ENCODE measurements at places on chromosomes 7 and 10.

DNA sequence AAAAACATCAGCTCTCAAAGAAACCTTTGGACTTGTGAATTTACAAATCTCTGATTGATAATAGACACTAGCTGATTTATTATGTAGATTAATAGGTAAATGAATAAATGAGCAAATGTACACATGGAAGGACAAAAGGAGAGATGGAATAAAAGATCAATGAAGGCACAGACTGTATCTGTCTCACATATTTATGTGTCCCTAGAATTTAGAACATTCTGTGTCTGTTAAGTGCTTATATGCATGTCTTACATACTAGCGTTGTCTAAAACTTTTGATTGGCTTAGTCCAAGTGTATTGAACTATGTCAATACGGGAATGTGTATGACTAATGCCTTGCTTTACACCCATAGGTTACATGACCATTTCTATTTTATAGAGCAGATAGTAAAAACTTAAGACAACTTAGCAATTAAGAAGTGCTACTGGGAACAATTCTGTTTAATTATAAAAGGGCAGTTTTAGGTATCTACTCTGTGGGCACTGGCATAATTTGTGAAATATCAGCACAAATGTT, 140.3 kb downstream of the PLXDC2 start:
- DNase-seq = no peak

- DNase-seq = no peak
These were observed 36.7 kb upstream of the ABLIM1 start for GRCh38 chr10:114694752-114695151.

DNA sequence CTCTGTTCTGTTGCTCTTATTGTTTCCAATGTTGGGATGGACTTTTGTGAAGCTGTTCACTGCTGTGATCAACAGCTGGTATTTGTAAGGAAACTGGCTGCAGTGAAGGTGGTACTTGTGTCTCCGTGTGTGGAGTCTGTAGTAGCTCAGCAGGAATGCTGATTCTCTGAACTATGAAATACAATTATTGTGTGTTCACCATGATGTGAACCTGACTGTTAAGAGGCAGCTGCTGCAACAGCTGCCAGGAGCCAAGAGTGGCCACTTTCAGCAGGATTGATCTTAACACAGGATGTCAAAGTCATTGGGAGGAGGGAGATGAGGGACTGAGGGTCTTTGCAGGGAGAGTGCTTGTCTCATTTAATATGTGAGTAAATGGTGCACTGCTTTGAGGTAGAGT, 13.9 kb downstream of the VSTM2A start:
- DNase-seq = no peak

DNA sequence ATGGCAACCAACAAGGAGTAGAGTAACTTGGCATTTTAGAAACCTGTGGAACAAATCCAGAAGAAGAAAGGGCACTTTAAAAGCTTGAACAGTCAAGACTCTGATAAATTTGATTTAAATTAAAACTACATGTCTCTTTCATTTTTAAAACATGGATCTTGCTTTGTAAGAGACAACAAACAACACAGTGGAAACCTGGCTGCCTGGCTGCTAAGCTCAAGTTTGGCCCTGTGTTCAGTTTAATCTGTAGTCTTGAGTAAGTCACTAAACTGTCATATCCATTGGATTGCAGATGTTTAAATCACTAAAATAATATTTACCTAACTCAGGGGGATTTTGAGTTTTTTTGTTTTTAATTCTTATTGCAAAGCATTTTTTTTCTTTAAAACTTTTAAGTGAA, 374.9 kb upstream of the SEMA3D start:
- DNase-seq = no peak

GRCh38 chr10:122490268-122490667, 28.9 kb downstream of the HTRA1 start:
- DNase-seq = no peak

GRCh38 chr10:59885430-59886134, 20.8 kb downstream of the CCDC6 start:
- no peak for DNase-seq

DNA sequence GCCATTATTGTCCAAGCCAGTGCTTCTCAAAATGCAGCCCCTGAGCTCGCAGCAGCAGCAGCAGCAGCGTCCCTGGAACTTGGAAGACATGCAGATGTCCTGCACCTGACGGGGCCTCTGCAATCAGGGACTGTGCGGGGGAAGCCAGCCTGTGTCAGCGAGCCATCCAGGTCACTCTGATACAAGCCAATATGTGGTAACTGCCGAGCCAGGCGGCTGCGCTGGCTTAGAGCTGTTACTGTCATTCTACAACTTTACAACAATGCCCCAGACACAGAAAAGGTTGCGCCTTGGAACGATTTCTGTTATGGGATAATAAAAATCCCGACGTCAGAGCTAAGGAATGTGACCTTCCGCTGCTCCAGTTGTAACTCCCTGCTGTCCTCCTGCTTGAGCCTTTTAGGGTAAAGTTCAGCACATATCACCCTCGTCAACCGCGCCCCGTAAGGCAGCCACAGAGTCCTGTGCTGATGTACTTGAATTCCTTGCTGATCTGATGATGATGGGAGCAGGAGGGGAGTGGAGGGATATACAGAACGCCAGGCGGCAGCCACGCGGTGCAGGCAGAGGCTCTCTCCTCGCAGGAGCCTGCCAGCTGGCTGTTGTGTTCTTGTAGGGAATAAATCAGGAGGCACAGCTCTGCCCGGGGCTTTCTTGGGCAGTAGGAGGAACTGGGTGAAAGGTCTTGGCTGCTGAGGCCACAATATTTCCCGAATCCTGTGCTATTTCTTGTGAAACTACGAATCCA, 20.0 kb upstream of the CRYGN start:
- no peak for DNase-seq

GRCh38 chr7:83466956-83467355, 182.0 kb downstream of the SEMA3E start:
- no peak for DNase-seq

- DNase-seq = no peak
These were observed 2.1 kb upstream of the CCDC126 start for GRCh38 chr7:23594879-23595604.

- no peak for DNase-seq
These were observed 36.0 kb downstream of the PALD1 start for GRCh38 chr10:70514591-70514990.

DNA sequence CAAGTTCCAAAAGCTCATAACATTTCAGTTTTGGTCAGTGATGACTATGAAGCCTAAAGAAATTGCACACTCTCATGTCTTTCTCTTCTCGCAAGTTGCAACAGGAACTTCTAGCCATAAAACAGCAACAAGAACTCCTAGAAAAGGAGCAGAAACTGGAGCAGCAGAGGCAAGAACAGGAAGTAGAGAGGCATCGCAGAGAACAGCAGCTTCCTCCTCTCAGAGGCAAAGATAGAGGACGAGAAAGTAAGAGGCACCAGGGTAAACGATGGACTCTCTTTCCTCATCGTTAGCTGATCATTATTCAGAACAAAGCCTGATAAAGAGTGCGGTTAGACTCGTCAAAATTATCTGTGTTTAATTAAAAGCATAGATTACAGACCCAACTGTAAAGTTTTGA, 94.7 kb downstream of the HDAC9 start:
- no peak for DNase-seq

DNA sequence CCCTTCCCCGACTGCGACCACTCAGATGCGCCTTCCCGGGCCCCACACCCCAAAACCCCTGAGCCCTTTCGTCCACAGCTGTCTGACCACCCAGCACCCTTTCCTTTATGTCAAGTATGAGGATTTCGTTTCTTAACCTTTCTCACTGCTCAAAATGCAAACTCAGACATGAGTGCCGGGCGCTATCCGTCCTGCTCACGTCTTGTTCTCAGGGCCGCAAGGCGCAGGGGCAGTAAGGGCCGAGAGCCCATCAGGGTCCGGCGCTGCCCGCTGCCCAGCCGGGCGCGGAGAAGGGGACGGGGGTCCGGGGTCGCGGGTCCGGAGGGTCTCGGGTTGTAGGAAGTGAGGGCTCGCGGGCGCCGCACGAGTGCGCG, 670 bp upstream of the RBM33 start:
- DNase-seq = no peak

DNA sequence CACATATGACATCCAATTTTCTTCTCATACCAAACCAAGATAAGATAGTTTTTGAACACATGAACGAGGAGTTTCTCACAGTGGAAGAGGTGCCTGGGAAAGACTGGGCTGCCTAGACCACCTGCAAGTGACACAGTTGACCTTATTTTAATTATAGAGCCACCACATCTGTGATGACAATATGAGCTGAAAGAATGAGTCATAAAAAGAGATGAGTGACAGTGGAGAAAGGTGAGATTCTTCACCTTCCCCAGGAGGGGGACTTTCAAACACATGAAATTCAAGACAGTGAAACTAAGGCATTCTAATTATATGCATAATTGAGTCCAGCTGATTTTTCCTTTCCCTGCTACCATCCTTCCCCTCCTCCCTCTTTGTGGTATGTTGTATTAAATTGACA, 475.5 kb downstream of the NXPH1 start:
- no peak for DNase-seq

DNA sequence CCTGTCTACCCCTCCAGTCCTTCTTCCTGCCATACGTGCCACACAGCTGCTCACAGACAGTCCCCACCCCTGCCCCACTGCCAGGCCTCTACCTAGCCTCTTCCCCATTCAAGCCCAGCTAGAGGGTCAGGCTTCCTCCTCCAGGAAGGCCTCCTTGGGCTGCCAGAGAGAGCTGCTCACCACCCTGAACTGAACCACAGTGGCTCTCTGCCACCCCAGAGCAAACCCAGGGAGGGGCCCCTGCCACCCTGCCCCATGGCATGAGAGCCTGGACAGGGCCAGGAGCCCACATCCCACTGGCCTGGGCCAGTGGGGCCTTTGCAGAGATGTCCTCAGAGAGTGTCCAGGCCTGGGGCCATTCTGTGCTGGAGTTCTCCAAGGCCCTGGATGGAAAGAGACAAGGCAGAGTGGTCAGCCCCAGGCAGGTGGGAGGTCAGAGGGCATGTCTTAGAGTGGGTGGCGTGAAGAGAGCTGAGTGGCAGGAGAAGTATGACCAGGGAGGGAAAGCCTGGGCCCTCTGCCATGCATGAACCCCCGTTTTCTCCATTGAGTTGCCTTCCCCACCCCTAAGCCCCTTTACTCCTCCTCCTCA, 40.4 kb downstream of the TMEM270 start:
- no peak for DNase-seq

GRCh38 chr10:14524691-14525324, 194.1 kb upstream of the FRMD4A start:
- no peak for DNase-seq

GRCh38 chr7:151172273-151173141, 5.0 kb upstream of the GBX1 start:
- DNase-seq = peak; percentile 50

DNA sequence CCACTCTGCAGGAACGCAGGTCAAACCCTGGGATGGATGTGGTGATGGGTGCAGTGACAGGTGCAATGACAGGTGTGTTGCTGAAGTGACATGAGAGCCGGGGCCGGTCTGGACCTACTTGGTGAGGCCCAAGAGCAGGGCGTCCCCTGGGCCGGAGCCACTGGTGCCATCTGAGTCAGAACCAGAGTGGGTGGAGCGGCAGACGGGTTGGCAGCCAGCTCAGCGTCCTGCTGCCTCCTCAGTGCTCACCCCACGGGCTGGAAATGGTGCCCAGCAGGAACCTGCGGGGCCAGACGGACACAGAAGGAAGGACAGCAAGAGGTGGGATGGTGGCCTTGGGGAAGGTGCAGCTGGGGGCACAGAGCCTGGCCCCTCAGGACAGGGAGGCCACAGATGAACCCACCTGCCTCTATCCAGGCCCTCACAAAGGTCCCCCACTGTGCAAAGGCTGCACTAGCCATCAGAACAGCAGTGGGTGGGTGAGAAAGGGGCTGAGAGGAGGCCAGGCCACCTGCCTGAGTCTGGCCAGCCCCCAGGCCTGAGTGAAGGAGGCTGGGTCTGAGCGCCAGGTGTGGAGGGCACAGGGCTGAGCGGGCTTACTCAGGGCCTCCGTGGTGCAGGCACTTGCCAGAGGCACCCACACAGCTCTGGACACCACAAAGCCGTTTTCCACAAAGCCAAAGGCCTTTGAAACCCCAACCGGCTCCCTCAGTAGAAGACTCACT, 129.0 kb upstream of the PPP2R2D start:
- no peak for DNase-seq

DNA sequence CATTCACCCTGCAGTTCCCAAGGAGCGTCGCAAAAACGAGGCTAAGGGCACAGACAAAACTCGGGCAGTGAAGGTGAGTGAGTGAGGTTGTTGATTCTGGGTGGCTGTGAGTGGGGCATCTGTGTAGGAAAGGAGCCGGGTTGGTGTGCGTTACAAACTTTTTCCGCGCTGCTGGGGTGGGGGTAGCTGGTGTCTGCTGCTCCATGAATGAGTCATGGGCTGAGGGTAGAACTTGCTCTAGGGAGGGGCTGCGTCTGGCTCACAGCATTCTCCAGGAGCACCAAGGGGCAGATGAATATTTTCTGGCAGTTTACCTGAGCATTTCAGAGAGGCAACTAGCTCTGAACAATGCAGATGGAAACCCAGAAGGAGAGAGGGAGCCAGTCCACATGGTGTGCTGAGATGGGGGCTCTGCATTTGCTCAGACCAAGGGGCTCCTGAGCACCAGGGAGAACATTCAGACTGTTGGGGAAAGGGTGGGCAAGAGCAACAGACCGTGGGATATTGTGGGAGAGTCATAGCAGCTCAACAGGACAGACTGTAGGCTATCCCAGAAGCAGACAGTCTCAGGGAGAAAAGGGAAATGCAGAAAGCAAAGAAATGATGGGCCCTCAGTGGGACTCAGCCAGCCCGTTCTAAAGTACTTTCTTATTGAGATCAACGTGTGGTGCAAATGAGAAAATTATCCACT, 18.8 kb downstream of the NOBOX start:
- no peak for DNase-seq

DNA sequence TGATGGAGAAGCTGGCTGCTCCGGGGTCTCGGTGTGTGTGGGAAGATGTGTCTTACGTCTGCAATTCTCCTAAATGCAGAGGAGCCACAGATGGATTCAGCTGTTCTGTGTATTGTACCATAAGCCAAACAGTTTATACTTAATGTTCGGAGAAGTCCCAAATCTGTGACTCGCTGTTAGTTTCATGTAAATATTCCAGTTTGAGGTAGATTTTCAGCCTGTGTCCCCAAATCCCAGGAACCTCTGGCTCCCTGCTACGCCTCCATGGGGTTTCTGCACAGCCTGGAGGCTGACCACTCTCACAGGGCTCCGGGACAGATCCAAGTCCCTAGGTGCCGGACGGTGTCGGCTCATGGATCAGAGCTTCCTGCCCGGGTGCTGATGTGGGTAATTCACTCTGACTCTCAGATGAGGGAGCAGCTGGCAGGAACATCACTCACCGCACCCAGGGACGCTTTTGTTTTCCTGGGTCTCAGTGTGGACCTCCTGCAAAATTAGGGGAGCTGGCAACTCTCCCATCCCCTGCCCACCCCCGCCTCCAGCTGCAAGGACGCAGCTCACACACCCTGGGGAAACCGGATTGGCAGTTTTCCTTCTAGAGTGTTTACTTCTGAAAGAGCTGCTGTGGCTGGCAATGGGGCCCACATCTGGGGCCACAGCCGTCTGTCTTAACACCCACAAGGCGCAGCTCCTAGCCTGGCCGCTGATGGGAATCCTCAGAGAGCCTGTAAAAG, 421.1 kb upstream of the FOXK1 start:
- peak; percentile 50 for DNase-seq

- DNase-seq = no peak
These were observed 2.2 kb downstream of the MAP3K8 start for GRCh38 chr10:30436191-30436611.

GRCh38 chr7:143255564-143255963, 7.7 kb upstream of the GSTK1 start:
- no peak for DNase-seq
